CD4-positive, alpha-beta T cell treated with Interleukin-1 beta for 1 hour (primary cell): ENCODE measurements at places on chromosomes 4 and X.

- DNase-seq = no peak
Observed at GRCh38 chr4:118776157-118776954, 59.6 kb downstream of the SEC24D start.

- DNase-seq = no peak
Observed at GRCh38 chr4:102780476-102781144, 19.8 kb upstream of the MANBA start.

GRCh38 chr4:173513651-173514050 lies 16.4 kb downstream of the HAND2 start:
- DNase-seq = no peak

GRCh38 chrX:120244735-120245498 lies 5.7 kb upstream of the ZBTB33 start:
- peak; percentile 69 for DNase-seq

GRCh38 chrX:2423282-2423681 lies 77.5 kb downstream of the DHRSX start:
- no peak for DNase-seq

- DNase-seq = no peak
Observed at GRCh38 chrX:73182502-73183114, 32.0 kb downstream of the NAP1L2 start.

DNA sequence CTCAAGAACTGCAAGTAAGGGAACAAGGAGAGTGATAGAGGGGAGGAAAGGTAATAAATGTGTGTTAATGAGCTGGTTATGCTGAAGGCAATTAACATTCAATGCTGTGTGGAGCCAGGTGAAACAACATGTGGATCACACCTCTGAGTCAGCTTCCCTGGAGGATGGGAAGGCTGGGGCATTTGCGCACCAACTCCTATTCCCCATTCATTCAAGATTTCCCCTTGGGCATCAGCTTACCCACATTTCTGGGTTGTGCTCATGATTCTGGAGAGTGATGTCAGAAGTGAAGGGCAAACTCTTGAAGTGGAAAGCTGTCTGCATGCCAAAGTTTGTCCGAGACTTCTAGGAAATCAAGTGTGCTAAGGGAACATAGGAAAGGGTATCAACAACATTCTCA lies 461.4 kb downstream of the MID1IP1 start:
- DNase-seq = no peak

DNA sequence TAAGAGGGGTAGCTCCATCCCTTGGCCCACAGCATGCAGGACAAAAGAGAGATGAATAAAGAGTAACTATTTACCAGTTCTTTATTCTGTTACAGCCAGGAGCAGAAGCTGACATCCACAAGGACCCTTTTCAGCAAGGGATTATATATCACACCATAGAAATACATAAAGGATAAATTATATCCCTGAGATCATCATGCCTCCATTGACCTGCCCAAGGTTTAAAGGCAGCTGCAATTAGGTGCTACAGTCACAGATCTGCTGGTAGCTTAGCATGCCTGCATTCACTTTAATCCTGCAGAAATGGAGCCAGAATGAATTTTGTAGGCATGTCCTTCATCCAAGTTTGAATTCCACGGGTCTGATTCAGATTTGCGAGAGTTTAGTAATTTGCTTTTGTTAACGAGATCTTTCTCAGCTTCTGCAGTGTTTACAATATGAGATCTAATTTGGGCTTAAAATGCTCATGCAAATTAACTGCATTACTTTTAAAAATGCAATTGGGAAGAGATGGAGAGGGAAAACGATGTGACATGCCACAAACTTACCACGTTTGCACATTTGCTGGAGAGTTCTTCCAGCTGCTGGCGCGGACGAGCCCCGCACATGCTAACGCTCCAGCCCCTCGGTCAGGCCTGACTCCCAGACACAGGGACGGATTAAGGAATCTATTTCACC lies 327.0 kb upstream of the NOCT start:
- DNase-seq = no peak

- DNase-seq = no peak
Observed at GRCh38 chrX:150845091-150845490, 53.4 kb downstream of the CD99L2 start.

- DNase-seq = no peak
Observed at GRCh38 chr4:168883513-168883912, 126.5 kb downstream of the CBR4 start.

GRCh38 chr4:69909195-69909594 lies 21.7 kb upstream of the CSN1S1 start:
- DNase-seq = no peak

GRCh38 chrX:2682565-2683177 lies 8.4 kb upstream of the CD99 start:
- no peak for DNase-seq

DNA sequence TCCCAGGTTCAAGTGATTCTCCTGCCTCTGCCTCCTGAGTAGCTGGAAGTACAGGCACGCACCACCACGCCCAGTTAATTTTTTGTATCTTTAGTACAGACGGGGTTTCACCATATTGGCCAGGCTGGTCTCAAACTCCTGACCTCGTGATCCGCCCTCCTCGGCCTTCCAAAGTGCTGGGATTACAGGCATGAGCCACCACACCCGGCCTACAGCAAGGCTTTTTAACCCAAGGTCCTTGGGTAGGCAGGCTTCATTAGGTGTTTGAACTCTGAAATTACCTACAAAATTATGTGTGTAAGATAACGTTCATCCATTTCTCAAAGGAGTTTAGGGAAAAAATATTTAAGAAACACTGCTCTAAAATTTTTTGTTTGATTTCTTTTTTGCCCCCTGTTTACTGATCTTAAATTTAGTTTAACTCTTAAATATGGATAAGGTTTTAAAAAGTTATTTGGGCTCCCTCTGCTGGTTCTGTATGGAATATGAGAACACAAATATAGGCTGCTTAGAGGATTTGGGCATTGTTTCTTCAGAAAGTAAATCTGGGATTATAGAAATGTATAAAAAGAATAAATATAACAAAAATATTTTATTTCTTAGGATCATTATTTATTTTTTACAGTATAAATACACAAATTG lies 92.8 kb downstream of the CBR4 start:
- no peak for DNase-seq

DNA sequence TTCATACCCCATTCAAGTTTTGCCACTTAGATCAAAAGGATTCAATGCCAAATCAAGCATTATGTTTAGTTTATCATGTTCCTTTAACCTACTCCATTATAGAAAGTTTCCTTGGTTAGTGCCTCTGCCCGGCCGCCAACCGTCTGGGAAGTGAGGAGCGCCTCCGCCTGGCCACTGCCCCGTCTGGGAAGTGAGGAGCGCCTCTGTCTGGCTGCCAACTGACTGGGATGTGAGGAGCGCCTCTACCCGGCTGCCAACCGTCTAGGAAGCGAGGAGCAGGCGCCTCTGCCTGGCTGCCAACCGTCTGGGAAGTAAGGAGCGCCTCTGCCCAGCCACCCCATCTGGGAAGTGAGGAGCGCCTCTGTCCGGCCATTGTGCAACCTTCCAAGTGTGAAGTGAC lies 36.3 kb upstream of the PDGFRA start:
- DNase-seq = no peak

GRCh38 chrX:105552395-105552794 lies 269.9 kb upstream of the NRK start:
- DNase-seq = no peak

GRCh38 chr4:125750828-125751466 lies 436.2 kb downstream of the FAT4 start:
- DNase-seq = no peak

DNA sequence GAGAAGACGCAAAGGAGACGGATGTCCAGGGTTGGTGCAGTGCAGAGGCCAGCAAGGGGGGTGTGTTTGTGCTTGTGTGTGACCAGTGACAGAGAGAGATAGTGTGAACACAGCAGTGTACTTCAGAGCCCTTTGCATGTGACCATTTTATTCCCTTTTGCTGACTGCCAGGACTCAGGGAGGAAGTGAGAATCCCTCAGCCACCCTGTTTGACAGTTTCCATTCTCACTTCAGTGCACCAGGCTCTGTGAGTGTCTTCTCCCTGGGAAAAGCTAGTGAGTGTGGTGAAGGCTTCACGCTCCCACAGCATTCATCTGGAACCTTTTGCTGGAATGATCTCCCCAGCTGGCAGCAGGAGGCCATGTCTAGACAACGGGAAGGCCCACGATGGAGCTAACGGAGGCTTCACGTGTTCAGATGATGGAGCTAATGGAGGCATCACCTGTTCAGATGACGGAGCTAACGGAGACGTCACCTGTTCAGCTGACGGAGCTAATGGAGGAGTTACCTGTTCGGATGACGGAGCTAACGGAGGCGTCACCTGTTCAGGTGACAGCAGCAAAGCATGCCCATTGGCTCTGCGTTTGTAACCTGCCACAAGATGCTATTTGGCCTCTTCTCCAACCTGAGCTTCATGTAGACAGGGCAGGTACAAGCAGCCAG lies 195.4 kb downstream of the AFAP1 start:
- no peak for DNase-seq

GRCh38 chr4:53786632-53787031 lies 195.3 kb upstream of the LNX1 start:
- DNase-seq = no peak

DNA sequence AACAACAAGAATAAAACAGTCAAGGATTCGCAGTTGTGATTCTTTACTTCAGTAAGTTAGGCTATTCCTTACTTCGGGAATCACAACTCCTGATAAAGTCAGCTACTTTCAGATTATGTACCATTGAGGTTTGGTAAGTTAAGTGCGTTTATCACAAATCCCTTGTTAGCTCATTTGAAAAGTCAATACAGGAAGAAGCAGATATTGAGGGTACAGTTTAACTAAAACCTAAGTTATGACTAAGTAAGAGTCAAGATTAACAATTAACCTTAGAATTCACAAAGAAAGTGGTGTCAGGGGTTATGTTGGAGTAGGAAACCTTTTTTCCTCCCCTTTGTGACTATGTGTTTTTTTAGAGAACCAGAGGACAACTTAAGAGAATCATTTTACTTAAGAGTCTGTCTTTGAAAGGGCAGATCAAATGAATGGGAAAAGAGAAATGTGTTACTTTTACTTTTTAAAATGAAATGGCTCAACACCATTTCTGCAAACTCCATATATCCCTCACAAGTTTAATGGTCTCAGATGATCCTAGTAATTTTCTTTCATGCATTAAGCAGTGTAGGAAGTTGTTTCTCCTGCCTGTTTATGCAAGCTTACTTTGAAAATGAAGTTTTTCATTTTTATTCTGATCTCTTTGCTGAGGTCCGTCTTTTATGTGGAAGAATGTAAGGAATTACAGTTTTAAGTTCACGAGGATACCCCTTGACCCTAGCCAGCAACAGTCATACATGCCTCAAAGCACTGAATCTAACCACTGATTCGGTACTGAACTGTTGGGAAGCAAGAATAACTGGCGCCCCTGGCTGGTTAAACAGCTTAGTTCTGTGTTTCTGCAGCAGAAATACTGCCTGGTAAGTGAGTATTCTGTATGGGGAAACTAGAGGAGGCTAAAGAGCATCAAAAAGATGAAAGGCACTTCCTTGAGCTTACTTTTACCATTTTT lies 211.7 kb downstream of the SLC4A4 start:
- no peak for DNase-seq

GRCh38 chr4:96639932-96640331 lies 800.0 kb downstream of the PDHA2 start:
- DNase-seq = no peak

- DNase-seq = no peak
Observed at GRCh38 chr4:144674711-144675110, 28.8 kb downstream of the HHIP start.

DNA sequence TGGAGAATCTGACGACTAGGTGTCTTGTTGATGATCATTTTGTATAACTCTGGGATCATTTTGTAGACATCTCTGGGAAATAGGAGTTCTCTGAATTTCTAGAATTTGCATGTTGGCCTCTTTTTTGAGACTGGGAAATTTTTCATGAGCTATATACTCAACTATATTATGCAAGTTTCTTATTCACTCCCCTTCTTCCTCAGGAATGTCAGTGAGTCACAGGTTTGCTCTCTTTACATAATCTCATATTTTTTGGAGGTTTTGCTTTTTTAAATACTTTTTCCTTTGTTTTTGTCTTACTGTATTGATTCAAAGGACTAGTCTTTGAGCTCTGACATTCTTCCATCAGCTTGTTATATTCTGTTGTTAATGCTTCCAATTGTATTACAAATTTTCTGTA lies 1324.2 kb downstream of the TECRL start:
- DNase-seq = no peak
